ENCODE measurements at places on chromosomes 12 and 14.

DNA sequence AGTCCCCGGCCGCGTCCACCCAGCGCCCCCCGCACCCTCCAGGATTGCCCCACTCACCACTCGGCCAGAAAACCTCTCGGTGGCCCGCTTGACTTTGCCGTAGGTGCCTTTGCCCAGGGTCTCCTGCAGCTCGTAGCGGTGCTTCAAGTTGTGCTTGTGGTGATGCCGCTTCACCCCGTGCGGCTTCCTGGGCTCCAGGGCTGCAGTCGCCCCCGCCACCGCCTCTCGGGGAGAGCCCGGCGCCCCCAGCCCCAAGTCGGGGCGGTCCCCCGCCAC, 459 bp downstream of the NUAK1 start:
- DNase-seq, result no peak

- DNase-seq, result no peak
Observed at GRCh38 chr12:59407799-59408198, 188.0 kb upstream of the SLC16A7 start.

DNA sequence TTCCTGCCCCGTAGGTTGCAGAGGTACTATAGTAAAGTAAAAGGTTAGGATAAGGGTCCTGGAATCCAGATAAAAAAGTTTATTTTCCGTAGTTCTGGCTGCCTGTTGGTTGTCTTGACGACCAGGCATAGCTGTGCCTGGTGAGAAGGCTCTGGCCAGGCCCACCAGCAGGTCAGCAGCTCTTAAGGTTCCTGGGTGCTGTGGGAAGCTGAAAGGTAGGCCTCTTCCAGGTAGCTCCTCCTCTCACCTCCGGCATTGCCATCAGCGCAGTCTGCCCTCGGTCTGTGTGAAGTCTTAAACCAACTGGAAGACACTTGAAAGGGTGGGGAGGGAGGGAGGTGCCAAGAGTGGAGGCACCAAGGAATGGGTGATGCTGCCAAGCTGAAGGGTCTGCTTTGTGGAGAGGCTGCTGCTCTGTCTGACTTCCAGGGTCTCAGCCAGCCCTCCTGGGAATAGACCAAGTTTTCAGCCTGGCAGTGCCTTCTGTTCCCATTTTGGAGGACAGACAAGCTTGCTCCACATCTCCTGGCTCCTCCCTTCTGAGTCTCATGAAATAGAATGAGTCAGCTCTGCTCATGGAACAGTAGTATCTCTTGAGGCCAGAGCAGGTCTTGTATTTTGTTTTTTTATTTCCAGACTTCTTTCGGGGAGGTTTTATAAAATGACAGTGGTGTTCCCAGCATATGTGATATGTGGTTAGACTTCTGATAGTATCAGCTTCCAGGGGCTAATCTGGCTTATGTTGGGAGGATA, 5.2 kb upstream of the ACADS start:
- DNase-seq, result no peak

GRCh38 chr14:28151926-28152325, 614.7 kb upstream of the FOXG1 start:
- no peak for DNase-seq

DNA sequence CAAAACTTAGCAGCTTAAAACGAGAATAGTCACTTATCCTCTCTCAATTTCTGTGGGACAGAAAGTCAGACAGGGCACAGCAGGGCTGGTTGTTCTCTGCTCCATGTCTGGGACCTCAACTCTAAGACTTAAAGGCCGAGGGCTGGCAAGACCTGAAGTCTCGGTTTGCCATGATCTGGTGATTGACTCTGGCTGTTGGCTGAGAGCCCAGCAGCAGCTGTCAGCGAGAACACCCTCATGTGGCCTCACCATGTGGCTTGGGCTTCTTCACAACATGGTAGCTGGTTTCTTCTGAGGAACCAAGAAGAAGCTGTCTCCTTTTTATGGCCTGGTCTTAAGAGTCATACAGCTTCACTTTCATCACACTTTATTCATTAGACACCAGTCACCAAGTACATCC, 1.7 kb upstream of the VASH1 start:
- DNase-seq, result no peak

- no peak for DNase-seq
Observed at GRCh38 chr12:102542816-102543440, 62.6 kb upstream of the IGF1 start.

Measured in stimulated activated CD4-positive, alpha-beta T cell treated with anti-CD3 and anti-CD28 coated beads, Interleukin-1b, Interleukin-23, amount 100 ng/mL, for 1 hour (primary cell).